Activated naive CD4-positive, alpha-beta T cell treated with anti-CD3 and anti-CD28 coated beads, Interleukin-2, amount 50 U/mL, for 72 hours (primary cell): ENCODE measurements at places on chromosomes 1 and 21.

DNA sequence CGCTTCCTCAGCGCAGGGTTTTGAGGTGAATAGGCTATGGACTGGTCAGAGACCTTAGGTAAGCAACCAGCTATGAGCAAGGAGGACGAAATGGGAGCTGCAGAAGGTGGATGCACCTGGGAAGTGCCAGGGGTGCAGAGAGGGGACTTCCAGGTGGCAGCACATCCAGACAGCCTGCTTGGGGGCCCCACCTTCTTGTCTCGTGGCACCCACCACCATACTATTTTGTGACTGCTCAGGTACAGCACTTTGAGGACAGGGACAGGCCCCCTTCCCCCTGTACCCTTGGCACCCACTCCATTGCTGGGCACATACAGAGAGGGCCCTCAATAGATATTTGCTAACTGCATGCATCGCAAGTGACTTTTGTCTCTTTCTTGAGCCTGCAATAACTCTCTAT lies 777 bp upstream of the KISS1 start:
- DNase-seq, result no peak

GRCh38 chr1:8985915-8986813 lies 40.1 kb downstream of the SLC2A7 start:
- no peak for DNase-seq

DNA sequence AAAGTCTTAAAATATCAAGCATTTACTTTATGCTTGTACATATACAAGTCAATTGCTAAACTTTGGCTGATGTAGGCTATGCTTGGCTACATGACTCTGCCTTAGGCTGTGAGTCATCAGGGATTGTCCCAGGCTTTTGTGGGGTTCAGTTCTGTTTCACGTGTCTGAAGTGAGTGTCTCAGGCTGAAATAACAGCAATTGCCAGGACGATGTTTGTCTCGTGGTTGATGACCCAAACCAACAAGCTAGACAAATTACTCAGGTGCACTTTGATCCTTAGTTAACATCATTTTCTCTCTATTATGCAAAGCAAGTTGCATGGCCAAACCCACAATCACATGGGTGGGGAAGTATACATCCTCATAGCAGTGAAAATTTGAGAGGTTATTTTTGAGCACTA lies 410.1 kb downstream of the BRINP3 start:
- no peak for DNase-seq

DNA sequence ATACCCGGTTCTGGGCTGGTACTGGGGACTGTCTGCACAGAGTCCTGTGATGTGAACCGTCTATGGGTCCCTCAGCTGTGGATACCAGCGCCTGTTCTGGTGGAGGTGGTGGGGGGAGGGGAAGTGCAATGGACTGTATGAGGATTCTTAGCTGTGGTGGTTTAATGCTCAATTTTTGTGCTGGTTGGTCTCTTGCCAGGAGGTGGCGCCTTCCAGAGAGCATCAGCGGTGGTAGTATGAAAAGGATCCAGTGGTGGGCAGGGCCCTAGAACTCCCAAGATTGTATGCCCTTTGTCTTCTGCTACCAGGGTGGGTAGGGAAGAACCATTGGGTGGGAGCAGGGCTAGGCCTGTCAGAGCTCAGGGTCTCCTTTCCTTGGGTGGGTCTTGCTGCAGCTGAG lies 89.4 kb upstream of the B3GALT2 start:
- no peak for DNase-seq

DNA sequence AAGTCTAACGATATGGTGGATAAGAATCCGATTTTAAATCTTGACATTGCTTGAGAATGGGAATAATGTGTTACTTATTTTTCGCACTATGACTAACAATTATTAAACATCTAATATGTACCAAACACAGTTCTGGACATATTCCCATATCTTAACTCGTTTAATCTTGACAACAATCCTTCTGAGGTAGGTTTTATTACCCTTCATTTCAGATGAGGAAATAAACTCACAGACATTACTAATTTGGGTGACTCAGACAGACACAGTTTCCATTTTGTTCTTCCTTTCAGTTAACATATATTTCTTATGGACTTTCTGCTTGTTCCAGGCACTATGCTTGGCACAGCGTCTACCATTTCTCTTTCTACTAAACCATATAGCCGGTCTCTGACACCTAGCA lies 244.8 kb downstream of the SMYD3 start:
- DNase-seq, result no peak

DNA sequence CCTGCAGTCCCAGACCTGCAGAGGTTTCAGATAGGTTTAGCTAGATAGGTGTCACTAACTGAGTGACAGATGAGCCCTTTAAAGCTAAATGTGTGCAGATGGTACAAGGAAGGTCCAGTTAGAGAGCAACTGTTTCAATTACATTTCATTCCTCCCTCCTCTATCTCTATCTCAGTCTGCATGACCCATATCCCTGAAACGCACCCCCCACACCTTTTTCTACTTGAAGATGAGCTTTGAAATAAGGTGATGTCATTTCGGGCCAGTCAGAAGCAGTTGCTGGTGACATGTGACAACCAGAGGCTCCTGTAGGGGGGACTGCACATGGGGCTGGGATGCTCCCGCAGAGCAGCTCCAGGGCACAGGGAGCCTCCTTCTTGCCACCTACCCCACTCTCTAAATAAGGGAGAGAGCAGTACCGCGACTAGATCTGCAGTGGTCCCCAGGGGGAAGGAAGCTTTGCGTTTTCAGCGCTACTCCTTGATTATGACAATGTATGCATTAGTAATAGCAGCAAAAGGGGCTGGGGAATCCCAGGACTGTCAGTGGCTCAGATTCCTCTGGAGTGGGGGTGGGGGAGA lies 4.3 kb downstream of the ATP8B2 start:
- no peak for DNase-seq

GRCh38 chr1:183630748-183631147 lies 4.8 kb downstream of the ARPC5 start:
- no peak for DNase-seq

DNA sequence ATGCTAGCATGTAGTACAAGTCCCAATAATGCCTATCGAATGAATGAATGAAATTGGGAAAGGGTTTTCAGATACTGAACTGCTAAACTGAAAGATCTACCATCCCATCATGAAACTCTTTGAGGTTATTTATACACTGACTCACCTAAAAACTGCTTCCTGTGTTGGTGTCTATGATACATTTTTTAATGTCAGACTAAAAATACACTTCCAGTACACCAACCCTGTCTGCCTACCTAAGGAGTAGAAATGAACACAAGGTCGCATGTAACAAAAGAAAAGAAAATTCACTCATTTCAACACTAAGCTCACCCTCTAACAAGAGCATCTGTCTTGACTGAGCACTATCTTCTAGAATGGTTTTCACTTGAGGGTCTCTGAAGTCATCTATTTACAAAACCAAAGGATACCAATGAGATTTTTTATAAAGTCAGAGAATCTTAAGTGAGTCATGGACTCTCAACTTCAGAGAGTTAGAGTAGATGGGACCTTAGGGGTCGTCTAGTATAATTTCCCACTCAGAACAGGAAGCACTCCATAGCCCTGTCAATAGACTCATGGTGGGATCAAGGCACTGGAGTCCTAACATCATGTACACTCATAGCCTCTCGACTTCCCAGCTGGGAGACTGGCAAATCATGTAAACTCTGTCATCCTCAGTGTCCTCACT lies 53.4 kb downstream of the WLS start:
- DNase-seq, result no peak

DNA sequence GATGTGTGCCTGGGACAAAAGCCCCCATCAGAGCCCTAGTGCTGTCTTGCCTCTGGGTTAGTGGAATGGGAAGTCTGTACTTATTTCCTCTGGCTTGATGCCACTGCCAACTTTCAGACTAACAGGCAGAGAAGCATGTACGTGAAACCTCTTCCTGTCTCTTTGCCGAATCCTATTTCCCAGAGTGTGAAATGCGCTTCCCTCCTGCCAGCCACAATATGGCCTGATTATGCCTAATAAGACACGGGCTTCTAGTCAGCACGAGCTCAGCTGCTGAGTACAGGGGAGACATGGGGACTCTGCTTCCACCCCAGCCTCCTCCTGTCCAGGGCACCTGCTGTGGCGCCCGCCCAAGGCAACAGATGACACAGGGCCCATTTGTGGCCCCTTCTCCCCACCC lies 111.4 kb downstream of the KCND3 start:
- no peak for DNase-seq

DNA sequence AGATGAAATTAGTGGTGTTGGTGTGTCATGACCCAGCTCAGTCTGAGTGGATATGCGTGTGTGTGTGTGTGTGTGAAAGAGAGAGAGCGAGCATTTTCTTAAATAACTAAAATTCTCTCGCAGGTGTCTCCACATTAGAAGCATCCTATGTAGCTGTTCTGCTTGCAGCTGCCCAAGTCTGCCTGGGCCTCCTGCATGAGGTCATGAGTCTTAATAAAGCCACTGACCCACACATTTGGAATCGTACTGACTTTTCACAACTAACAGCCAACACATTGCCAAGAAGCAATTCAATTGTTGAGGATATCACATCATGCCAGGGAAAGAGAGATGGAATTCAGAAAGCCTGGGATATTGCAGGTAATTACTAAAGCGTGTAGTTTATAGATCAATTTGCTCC lies 238.2 kb upstream of the AJAP1 start:
- DNase-seq, result no peak

DNA sequence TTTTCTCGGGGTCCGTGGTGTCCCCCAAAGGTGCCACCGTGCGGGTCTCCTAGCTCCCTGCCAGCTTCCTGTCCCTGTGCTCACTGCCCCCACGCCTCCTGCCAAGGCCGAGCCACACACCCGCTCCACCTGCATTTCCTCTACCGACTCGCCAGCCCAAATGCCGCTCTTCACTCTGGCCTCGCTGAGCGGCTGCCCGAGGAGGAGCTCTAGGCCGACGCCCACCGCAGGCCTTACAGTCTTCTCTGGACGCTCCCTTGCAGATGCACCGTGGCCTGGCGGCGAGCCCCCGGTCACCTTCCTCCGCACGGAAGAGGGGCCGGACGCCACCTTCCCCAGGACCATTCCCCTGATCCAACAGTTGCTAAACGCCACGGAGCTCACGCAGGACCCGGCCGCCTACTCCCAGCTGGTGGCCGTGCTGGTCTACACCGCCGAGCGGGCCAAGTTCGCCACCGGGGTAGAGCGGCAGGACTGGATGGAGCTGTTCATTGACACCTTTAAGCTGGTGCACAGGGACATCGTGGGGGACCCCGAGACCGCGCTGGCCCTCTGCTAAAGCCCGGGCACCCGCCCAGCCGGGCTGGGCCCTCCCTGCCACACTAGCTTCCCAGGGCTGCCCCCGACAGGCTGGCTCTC lies 26.3 kb downstream of the FTCD start:
- no peak for DNase-seq

DNA sequence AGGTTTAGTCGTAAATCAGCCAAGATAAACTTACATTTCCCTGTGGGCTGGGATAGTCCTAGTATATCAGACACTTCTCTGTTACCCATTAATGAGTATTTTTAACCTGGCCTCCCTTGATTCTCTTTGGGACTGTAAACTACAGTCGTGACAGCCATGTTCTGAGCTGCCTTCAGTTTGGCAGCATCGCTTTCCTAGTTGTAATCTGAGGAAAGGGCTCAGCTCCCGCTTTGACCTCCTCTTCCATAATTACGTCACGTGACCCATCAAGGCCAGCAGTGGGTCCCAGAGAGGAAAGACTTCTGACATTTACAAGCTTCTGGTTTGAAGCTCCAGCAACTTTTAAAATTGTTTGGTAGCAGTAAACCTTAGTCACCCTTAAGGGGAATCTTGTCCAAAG lies 34.6 kb upstream of the MTR start:
- DNase-seq, result no peak

DNA sequence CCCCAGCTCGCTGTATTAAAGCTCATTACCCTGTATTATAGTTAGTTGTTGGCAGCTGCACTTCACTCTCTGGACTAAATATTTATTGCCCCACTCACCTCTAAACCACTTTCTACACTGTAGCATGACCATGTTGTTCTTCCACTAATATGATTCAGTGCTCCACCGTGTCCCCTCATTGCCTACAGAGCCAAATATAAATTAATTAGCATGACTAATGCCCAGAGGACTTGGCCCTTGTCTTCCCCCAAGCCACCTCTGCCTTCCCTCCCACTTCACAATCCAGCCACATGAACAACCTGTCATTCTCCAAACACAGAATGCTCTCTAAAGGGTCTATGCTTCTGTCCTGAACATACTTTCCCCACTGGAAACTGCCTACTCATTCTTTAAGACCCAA lies 276.5 kb downstream of the PLPP3 start:
- no peak for DNase-seq

DNA sequence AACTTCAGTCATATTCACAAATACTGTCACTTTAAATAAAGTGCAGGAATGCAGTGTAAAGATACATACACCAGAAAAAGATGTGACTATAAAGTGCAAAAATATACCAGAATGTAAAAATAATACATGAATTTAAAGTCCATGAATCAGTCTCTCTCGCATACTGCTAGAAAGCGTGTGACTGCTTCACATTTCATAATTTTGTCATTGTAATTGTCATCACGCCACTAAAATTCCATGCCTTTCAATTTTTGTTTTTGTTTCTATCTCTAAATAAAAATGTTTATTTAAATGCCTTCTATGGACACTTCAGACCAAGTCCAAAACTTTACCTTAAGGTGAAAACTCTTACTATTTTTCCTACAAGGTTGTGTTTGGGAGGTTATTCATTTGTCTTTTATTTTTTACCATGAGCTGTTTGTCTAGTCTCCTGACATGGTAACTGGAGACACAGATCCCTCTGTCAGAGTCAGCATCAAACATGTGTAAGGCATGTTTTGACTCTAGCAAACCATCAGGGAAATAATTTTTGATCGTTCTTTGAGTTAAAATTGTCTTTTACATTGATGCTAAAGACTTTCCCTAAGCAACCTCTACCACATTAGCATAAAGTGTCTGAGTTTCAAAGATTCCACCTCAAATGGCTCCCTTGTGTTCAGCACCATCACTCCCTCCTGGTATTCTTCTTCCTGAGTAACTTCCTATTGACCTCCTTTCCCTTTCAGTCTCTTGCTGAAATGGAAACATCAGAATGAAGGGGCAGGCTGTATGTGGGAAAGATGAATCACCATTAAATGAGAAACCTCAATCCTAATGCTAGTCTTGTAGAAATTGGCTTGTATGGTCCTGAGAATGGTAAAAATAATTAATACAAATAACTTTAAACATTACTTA lies 14.0 kb upstream of the AIM2 start:
- no peak for DNase-seq

DNA sequence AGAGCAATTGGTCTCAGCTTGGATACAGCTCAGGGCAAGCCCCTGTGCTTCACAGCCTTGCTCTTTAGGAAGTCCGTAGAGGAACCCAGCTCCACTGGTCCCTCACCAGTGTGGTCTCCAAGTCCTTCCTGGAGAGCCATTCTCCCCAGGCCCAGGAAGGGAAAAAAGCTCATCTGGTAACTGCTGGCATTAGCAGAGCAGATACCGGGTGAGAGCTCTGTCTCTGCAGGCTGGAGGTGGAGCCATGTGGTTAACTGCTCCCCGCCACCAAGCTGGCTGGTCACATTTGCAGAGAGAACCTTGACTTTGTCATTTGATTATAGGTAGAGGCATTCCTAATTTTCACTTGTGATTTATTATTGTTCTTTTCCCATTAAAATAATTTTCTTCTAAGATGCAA lies 169.6 kb downstream of the ROR1 start:
- DNase-seq, result no peak

- no peak for DNase-seq
These were observed 17.7 kb downstream of the TNR start for GRCh38 chr1:175725684-175726083.
